Stimulated activated CD8-positive, alpha-beta memory T cell treated with anti-CD3 and anti-CD28 coated beads, Interleukin-15, amount 100 ng/mL, for 4 hours (primary cell): ENCODE measurements at places on chromosomes 6 and 20.

DNA sequence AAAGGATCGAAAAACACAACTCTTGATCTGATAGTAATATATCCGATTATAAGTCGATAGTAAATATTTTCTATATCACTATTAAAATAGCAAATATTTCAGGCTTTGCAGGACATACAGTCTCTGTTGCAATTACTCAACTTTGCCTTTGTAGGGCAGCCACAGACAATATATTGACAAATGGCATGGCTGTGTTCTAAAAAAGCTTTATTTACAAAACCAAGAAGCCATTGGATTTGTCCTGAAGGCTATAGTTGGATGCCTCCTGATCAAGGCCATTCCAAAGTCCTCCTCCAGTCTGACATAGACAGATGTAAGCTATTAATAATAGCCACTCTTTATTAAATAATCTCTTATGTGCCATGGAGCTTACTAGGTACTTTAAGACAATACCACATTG, 5.9 kb downstream of the OCSTAMP start:
- no peak for DNase-seq

- no peak for DNase-seq
Measured at GRCh38 chr6:154408891-154409500, 52.4 kb upstream of the IPCEF1 start.

- DNase-seq, result no peak
Measured at GRCh38 chr6:128135325-128135724, 234.5 kb upstream of the THEMIS start.

DNA sequence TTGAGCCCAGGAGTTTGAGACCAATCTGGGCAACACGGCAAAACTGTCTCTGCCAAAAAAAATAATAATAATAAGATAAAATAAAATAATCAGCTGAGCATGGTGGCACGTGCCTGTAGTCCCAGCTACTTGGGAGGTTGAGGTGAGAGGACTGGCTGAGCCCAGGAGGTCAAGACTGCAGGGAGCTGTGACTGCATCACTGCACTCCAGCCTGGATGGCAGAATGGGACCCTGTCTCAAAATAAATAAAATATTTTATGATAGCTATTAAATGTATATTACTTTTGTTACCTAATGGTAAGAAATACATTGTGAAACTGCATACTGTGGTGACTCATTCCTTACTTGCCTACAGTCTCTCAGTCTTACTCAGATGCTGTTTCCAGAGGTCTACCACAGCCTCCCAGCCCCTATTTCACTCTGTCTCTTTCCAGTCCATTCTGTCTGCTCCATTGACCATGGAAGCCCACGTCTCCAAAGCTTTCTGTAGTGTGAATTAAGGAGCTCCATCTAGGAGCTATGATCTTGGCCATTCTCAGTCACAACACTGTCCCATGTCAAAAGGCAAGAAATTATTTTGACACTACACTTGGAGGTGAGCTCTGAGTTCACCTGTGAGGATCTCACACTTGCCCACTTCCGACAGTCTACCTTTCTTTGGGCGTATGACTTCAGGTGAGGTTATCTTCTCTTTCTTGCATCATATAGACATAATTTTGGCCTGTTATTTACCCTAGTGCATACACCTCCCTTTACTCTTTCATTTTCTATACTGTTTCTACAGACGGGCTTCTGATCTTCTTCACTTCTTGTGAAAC, 22.4 kb upstream of the SNX9 start:
- DNase-seq, result no peak

GRCh38 chr6:118054082-118054481, 147.0 kb downstream of the SLC35F1 start:
- DNase-seq, result no peak

- DNase-seq, result no peak
Measured at GRCh38 chr20:22623211-22623610, 38.8 kb upstream of the FOXA2 start.

DNA sequence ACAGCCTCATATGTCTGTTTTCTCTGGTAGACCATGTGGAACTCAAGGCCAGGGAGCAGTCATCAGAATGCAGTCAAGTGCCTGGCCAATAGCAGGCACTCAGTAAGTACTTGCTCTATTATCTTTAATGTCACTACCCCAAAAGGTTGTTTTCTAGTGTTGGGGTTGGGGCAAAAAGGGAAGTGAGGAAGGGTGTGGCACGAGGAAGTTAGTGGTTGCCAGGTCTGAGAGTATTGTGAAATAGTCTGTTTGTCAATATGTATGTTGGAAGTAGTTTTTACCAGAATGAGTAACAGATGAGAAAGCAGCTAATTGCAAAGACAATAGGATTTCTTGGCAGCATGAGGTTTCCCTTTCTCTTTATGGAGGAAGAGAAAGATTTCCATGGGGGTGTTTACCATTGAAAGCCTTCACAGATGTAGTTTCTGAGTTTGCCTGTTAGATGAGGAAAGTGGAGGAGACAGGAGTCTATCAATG, 59.5 kb upstream of the ARMH2 start:
- DNase-seq, result no peak

DNA sequence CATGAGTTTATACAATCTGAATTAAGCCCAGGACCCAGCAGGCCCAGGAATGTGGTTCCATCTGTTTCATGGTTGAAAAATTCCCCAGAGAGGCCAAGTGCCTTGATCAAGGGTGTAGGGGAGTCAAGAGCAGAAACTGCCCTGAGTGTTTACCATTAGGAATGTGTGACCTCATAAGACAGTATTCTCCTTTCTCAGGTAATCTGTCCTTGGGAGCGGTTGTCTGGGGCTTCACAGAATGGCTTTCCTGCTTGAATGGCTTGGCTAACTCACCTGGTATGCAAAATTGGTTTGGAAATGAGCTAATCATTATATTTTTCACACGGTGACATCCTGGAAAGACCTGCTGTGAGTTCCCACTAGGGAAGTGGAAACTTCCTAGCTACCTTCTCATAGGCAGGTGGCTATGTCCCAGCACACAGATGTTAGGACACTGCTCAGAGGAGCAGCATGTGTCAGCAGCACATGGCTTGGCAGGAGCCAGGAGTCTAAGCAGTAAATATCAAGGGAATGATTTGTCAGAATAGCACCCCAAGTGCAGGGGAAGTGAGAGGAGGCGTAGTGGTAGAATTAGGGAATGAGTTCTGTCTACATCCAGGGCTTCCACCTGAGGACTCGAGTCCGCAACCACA, 17.7 kb downstream of the CLIC5 start:
- DNase-seq, result no peak

DNA sequence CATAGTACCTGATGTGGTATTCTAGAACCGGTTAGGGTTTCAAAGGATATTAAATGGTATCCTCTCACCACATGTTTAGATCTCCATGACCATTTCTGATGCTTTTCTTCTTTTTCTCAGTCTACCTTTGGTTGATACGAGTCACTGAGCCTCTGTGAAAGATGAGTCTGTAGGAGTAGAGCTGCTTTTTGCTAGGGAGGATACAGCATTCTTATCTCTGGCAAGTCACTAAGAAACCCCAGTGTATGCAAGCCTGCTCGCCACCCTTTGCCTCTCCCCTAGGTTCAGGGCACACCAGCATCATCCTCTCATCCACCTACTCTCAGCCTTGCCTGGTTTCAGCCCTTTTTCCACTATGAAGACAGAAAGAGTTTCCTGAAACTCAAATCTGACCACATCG, 89.9 kb downstream of the MTFR2 start:
- DNase-seq, result no peak

DNA sequence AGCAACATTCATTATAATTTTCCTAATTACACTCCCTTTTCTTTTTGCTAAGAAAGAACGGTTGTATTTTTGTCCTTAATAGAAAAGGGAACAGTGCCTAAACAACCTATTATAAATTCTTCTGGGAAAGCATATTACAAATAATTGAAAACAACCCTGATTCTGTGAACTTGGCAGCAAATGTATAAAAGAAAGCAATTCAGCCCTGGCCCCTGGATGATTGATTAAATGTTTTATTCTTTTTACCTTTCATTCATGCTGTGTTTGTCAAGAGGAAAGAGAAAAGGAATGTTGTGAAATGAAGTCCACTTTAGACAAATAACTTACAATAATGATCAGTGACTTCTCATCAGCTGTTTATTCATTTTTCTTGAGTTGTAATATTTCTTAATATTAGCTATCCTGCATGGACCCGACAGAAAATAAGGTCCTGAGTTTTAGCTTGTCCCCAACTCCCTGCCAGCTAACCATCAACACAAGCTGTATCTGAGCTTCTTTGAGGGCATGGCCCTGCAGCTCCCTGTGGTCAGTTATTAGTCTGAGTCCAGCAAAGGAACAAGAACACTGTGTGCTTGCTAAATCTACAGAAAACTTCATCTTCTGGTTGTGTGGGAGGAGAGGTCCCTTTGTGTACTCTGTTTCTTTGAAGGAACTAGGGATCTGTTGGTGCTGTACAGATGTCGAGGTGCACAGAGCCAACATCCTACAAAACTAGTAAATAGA, 248.2 kb downstream of the LAMA2 start:
- no peak for DNase-seq

DNA sequence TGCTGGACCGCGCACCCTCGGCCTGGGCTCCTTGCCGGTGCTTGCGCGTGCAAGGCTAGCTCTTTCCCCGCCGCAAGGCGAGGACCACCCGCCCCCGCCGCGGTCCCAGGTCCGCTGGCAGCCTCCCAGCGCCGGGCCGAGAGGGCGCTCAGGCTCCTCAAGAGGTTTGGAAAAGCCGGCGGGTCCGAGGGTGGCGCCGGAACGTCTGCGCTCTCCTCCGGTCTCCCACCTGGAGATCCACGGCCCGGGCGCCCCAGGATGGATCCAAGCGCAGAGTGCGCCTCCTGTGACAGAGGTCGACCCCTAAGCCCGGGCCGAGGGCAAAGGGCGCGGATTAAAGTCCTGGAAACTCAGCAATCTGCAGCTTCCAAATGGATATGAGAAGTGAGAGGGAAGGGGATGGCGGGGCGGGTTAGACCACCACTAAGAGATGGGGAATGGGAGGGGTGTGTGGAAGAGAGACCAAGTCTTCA, 575 bp upstream of the MICAL1 start:
- no peak for DNase-seq

DNA sequence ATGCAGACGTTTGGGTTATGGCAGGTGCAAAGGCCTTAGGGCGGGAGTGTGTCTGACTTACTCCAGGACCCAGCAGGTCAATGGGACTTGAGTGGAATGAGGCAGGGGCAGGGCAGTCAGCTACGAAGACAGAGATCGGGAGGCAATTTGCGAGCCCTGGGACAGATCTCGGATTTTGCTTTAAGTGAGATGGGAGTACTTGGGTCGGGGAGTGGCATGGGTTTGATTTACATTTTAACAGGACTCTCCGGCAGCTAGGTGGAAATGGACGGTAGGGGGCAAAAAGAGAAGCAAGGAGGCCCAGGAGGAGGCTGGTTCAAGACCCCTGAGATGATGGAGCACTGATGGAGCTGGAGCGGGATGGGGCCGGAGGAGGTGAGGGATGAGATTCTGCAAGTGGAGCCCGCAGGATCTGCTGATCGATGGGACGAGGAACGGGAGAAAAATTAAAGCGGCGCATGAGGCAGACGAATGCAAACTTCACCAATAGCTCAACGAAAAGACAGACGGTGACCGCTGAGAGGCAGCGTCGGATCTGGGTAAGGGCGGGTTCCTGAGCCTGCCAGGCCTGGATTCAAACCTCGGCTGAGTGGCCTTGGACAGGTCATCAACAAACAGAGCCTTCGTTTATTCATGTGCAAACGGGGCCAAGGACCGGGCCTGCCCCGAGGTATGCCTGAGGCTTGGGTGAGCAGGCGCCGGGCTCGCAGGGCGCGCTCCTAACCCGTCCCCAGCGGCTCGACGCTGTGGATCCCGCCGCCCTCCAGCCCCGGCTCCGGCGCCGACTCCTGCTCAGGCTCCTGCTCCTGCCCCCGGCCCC, 756 bp upstream of the RBCK1 start:
- peak; percentile 50 for DNase-seq

DNA sequence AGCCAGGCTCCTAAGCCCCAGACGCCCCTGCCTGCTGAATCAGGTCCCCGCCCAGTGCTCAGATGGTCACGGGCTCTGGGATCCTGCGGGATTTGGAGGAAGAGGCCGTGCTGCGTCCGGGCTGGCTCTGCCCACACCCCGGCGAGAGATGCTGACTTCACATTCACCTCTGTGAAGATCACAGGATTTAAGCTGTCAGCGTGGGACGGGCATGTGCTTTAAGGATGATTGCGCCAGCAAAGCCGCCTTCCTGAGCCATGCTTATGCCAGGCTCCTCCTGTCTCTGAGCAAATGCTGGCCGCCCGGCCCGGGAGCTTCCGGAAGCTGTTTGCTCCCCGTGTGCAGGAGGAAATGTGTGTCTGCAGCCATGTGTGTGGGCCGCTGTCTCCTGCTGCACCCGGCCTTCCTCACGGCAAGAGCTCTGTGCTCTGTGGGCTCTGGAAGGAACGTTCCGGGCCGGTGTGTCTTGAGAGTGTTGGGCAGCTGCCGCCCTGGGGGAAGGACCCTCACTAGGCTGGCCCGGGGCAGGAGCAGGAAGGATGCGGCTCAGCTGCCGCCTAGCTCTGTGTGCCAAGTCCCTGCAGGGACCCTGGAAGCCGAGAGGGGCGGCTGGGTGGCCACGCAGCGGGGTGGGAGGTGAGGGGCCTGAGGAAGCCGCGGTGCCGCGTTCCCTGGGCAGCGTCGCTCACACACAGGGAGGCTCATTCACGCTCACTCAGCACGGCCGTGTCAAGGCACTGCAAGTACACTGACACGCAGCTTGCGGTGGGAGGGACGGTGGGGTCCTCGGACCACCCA, 19.0 kb upstream of the BHLHE23 start:
- no peak for DNase-seq

- no peak for DNase-seq
Measured at GRCh38 chr6:3596766-3597165, 139.9 kb upstream of the SLC22A23 start.

GRCh38 chr6:160912411-160912810, 79.2 kb upstream of the MAP3K4 start:
- DNase-seq, result no peak

- no peak for DNase-seq
Measured at GRCh38 chr6:32627831-32628230, 9.4 kb upstream of the HLA-DQA1 start.

DNA sequence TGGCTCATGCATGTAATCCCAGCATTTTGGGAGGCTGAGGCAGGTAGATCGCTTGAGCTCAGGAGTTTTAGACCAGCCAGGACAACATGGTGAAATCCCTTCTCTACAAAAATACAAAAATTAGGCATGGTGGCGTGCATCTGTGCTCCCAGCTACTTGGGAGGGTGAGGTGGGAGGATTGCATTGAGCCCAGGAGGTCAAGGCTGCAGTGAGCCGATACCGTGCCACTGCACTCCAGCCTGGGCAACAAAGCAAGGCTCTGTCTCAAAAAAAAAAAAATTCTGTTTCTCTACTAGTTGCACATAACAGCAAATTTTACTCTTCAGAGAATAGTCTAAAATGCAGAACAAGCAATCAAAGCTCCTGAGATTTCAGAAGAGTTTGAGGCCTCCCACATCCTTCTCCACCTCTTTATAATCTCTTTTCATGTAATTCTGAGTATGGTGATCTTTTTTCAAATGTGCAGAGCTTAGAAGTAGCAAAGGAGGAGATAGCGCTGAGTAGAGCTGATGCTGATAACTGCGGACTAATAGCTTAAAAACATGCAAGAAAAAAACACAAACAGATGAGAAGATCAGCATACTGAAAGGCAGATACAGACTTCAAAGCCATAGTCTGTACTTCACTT, 23.3 kb downstream of the LRRN4 start:
- DNase-seq, result no peak

- DNase-seq, result no peak
Measured at GRCh38 chr6:44072452-44072958, 54.7 kb downstream of the MRPL14 start.
